ENCODE measurements at places on chromosomes 5 and 9. TPM values are rescaled to one million over a fixed set of nuclear protein-coding genes. Genes with fewer than 3 reads are reported as not detected.

The SMIM33 gene
- 0.59 TPM for total RNA-seq

The SPATA31A3 gene
- not detected for total RNA-seq

The FAM78A gene
- total RNA-seq: 101 TPM

The WDR38 gene
- total RNA-seq: not detected

The CAMSAP1 gene
- 24.7 TPM for total RNA-seq

The PCDHA2 gene
- total RNA-seq: not detected

The TAF11L7 gene
- not detected for total RNA-seq

The CDH9 gene
- total RNA-seq: not detected

The DMRT2 gene
- 0.52 TPM for total RNA-seq

The NUTM2F gene
- not detected for total RNA-seq

The C5orf52 gene
- total RNA-seq: not detected

The WDR36 gene
- total RNA-seq: 42.1 TPM

The NR2F1 gene
- total RNA-seq: not detected

The IFNB1 gene
- total RNA-seq: not detected

The CAMK2A gene
- not detected for total RNA-seq

The CACNA1B gene
- total RNA-seq: not detected

The NEUROG1 gene
- not detected for total RNA-seq

The NDUFS6 gene
- 39.2 TPM for total RNA-seq

The PANK3 gene
- total RNA-seq: 57.6 TPM

The CYSRT1 gene
- total RNA-seq: 0.23 TPM

The CDH6 gene
- total RNA-seq: not detected

The FGD3 gene
- 106 TPM for total RNA-seq

The KIF24 gene
- 7.8 TPM for total RNA-seq

The KCNN2 gene
- total RNA-seq: not detected

The GPR151 gene
- total RNA-seq: not detected

The ZNF366 gene
- not detected for total RNA-seq

The PCDHGA12 gene
- total RNA-seq: 0.18 TPM

The SPATA31D4 gene
- not detected for total RNA-seq

The PRDM9 gene
- total RNA-seq: not detected

The RNF208 gene
- 3.8 TPM for total RNA-seq

The CCL27 gene
- 0.25 TPM for total RNA-seq

The NFX1 gene
- 44.0 TPM for total RNA-seq

The TAF11L10 gene
- not detected for total RNA-seq

The DEPDC1B gene
- 36.5 TPM for total RNA-seq

The FOXD4L6 gene
- not detected for total RNA-seq

The SLCO4C1 gene
- total RNA-seq: 2.0 TPM

The APBA1 gene
- total RNA-seq: 6.2 TPM

The EXOSC2 gene
- 72.8 TPM for total RNA-seq

The GDA gene
- total RNA-seq: not detected

The AGXT2 gene
- not detected for total RNA-seq

The SLC1A3 gene
- total RNA-seq: not detected

The PCDHA1 gene
- not detected for total RNA-seq

The INSL4 gene
- total RNA-seq: not detected

The IGFBPL1 gene
- not detected for total RNA-seq

The PFN3 gene
- total RNA-seq: not detected

The GLDC gene
- 0.34 TPM for total RNA-seq

The EQTN gene
- not detected for total RNA-seq

The PRRX2 gene
- total RNA-seq: 0.64 TPM

The HTR4 gene
- total RNA-seq: not detected

The MED22 gene
- 27.0 TPM for total RNA-seq

The LCN6 gene
- not detected for total RNA-seq

The RASGEF1C gene
- total RNA-seq: not detected

The SPEF2 gene
- total RNA-seq: 6.3 TPM

The DMGDH gene
- 1.0 TPM for total RNA-seq

The TLX3 gene
- total RNA-seq: not detected

The GIN1 gene
- total RNA-seq: 10.5 TPM

The NKD2 gene
- 33.6 TPM for total RNA-seq

The HMMR gene
- 46.6 TPM for total RNA-seq

Data from T-helper 2 cell treated with Interferon-gamma antibody and Interleukin-4, amounts not matched to agents 100 ng/mL and 5 ng/mL, for 36 hours (primary cell).